ENCODE measurements at places on chromosomes 1 and 21. TPM values are rescaled to one million over a fixed set of nuclear protein-coding genes. Genes with fewer than 3 reads are reported as not detected.

DNA sequence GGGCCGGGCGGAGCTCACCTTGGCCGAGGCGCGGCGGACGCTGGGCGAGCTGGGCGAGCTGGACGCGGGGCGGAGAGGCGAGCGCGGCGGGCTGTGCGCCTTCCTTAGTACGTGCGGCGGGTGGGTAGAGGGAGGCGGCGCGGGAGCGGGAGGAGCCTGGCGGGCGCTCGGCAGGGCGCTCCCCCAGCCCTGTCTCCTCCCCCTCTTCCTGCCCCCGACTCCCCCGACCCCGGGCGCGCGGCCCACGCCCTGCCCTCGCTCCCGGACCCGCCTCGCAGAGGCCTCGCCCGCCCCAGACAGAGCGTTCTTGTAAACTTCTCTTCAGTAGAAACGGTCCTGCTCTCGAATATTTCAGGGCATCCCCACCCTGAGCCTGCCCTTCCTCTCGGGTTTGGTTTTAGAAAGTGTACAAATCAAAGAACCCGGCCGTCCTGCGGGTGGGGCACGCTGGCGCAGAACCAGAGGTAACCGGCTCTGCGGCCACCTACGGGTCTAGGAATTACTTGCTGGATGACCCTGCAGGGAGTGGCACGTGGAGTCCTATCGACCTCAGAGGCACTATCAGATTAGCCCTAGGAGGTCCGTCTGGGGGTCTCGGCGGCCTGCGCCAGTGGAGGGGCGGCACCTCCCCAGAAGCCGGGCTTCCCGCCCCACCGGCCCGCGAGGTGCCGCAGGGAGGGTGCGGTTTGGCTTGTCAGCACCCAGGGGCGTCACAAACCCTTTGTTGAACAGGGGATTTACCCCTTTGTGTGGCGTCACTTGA is at the start of gene S100A10:
Gene S100A10, minus strand, starts transcription at position 126 of the 763 bp plus-strand sequence. CDS start 7,629 bp downstream, outside the sequence.
- peak; percentile 54 for DNase-seq

APOBEC4 gene
- total RNA-seq = not detected

DNA sequence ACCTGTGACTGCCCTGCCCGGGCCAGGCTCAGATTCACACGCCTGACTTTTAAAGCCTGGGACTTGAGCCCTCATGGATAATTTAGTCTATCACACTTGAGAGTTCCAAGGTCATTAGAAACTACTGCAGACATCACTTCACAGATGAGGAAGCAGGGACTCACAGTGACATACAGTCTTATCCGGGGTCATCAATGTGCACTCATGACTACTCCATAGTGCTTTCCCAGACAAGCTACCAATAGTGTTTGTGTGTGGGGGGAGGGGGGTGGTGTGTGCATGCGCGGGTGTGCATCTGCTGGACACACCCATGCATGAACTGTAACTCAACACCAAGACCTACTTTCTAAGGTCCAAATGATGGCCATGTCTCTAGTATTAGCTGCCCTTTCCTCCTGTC is 16.1 kb upstream of the SLC5A9 start:
- DNase-seq = no peak

DNA sequence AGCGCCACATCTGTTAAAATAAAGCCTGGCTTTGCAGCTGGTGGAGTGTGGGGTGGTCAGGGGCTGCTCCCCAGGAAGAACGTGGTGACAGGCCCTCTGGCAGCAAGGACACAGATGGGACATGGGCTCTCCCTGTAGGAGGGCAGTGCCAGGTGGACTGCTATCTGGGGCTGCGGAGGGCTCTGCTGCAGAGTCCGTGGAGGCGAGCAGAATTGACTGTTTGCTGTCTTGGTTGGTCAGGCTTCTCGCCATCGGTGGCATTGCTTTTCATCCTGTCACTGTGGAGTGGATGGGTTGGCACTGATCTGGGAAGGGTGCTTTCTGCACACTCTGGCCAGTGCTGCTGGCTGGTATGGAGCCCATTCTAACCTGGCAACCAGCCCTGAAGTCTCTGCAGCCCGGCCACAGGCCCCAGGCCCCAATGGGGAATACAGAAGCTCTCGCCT is 103.0 kb downstream of the LAMC2 start:
- DNase-seq = no peak

- DNase-seq = no peak
These were observed 12.1 kb upstream of the CDK11B start for GRCh38 chr1:1670866-1671265.

EPHB2 gene
- total RNA-seq = 22.8 TPM

PADI1 gene
- total RNA-seq = not detected

DNA sequence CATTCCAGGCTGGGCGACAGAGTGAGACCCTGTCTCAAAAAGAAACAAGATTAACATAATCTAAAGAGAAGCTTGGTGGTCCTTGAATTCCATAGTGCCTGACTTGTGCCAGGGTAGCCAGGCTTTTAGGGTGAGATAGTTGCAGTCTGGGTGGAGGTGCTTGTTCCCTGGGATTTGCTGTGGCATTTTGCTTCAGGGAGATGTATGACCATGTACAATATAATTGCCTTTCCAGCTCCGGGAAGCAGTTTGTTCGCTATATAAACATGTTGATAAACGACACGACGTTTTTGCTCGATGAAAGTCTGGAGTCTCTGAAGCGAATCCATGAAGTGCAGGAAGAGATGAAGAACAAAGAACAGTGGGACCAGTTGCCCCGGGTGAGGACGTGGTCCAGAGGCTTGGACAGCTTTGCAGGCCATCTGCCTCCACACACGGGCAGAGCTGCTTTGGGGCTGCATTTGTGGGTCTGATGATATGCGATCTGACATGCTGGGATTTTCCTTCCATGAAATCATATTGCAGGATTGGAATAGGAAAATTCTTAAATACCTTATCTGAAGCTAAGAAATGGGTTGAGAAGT is 49.4 kb upstream of the KIF1B start:
- DNase-seq = no peak

DNA sequence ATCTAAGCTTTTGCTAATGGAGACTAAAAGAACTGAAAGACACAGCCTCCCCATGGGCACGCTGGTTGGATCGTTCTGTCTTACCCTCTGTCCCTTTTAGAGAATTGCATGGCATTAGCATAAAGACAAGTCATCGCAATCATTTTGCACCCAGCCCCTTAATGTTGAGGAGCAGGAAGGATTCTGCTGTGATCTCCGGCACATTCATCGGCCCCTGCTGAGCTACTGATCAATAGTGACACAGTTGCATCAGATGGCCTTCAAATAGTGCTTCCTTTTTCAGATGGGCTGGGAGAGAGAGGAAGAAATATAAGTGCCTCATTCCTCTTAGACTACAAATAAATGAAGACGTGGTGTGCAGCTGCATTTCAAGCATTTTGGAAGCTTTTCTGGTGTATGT is 75.4 kb downstream of the NOS1AP start:
- no peak for DNase-seq

DNA sequence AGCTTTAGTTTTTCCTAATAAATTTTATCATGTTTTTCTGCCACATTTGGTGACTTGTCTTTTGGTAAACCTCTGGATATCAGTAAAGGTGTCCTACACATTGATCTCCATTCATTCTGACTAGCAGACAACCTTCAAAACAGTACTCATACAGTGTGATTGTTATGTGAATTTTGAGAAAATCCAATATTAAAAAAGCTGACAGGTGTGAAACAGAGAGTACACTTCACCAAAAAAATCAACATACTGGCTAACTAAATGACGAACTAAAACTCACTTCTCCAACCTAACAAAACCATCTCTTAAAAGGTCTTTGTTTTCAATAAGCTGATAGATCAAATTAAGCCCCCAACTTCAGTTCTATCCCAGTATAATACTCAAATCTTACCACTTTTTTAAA is 1.5 kb downstream of the FRRS1 start:
- no peak for DNase-seq

GRCh38 chr21:16294128-16294527 is 564.3 kb downstream of the USP25 start:
- DNase-seq = no peak

OR2T29 gene
- not detected for total RNA-seq

- no peak for DNase-seq
These were observed 228.8 kb upstream of the KAZN start for GRCh38 chr1:14369526-14370213.

DNA sequence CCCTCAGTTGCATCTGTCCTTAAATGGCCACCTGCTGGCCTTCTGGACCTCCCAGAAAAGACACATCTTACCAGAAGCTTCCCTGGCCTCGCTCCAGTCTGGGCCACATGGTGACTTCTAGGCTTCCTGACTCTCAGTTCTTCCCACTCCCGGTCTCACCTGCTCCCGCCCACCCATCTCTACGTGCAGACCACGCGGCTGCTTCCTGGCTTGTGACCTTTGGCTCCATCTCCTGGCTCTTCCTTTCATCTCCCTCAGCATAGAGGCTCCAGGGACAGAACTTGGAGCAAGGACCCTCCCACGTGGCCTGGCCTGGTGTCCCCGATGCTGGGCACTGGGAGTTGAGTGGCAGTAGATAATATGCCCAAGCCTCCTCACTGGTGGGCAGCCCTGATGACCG is 124.9 kb upstream of the IRF2BP2 start:
- no peak for DNase-seq

LRP8 gene
- total RNA-seq = 83.6 TPM

DNA sequence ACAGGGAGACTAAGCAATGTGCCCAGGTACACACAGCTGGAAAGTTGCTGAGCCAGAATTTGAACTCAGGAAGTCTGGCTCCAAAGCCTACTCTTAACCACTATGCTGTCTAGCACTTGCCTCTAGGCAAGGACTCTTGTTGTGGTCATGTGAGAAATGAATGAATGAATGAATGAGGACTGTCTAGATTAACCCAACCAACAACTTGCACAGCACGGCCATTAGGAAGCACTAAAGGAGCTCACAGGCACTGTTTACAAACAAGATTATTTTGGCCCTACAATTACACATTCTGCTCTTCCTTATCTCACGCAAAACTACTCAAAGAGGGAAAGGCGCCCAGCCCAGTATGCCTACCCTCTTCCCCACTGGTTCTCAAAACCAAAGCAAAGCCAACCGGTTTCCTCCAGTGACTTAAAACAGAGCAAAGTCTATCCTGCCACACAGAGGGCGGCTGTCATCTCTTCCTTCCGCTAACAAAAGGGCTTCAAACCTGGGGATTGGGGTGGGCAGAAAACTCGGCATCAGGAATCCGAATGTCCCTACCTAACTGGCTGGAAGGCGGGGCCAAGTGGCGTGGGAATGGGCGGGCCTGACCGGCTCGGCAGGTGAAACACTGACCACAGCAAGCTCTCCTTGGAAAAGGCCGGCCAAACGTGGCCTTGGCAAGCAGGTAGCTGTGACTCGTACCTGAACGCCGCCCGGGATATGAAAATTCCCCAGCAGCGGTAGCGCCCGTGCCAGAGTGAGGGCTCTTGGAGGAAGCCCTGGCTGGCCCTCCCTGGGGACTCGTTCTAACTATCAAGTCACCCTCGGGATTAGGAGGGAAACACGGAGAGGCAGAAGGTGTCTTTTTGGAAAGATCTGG is 948 bp downstream of the STK40 start:
- no peak for DNase-seq

DNA sequence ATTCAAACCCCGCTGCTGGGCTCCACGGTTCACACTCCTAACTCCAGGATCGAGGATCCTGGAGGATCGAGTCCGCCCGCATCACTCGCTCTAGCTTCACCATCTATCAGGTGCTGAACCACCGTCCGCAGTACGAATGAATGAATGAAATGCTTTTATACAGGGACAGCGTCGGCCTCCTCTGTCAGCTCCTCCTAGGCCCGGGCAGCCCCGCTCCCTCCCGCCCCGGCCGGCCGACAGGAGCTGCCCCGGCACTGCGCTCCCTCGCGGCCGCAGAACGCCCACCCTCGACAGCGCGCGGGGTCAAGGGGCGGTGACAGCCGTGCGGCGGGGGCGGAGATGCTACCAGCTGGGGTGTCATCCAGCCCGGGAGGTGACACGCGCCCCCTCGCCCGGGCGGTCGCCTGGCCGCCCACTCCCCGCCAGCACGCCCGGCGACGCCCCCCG is 520 bp downstream of the ZBTB17 start:
- DNase-seq = peak; percentile 76

DNA sequence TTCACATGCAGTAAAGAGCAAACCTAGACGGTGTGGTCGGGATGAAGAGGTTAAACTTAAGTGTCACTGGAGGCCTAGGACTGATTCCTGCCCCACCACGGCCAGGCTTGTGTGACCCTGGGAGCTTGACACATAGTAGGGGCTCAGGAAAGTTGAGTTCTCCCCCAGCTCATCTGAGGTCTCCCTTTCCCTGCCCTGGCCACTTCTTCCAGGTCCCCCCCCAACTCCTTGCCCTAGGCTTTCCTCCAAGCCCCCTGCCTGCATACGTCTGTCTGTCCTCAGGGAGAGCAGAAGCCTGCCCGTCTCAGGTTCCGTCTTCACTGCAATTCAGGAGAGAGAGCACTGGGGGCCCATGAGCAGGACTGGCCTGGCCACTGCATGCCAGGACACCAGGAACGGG is 225.8 kb downstream of the PTPRU start:
- DNase-seq = no peak

DNA sequence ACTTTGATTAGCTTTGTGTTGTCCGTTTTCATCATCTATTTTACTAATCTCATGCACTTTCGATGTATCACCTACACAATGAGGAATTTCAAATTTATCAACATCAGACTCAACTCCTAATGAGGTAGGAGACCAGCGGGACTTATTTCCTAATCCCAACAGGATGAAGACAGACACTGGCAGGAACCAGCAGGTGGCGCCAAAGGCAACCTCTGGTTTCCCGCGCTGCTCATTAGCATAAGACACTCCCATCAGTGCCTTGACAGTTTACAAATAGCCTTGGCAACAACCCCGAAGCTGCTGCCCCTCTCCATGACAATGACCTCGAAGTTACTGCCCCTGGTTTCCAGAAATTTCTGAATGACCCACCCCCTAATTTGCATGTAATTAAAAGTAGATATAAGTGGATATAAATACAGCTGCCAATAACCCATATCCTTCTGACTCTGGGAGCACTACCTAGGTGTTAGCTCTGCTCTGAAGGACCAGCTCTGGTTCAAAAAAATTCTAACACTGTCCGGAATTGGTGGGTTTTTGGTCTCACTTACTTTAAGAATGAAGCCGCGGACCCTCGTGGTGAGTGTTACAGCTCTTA is 974.8 kb downstream of the ADGRL2 start:
- peak; percentile 11 for DNase-seq

DNA sequence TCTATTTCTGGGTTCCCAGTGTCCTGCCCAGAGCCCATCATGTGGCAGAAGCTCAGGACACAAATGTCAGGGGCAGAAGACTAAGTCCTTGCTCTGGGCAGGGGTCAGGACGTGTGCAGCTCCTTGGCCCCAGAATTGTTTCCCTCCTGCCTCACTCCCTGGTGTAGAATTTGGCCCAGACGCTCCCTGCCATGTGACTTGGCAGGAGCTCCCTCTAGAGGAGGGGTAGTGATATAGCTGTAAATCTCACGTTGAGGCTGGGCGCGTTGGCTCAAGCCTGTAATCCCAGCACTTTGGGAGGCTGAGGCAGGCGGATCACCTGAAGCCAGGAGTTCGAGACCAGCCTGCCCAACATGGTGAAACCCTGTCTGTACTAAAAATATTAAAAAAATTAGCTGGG is 91.2 kb downstream of the UBIAD1 start:
- DNase-seq = no peak
